ENCODE measurements at places on chromosomes 6 and 20.

DNA sequence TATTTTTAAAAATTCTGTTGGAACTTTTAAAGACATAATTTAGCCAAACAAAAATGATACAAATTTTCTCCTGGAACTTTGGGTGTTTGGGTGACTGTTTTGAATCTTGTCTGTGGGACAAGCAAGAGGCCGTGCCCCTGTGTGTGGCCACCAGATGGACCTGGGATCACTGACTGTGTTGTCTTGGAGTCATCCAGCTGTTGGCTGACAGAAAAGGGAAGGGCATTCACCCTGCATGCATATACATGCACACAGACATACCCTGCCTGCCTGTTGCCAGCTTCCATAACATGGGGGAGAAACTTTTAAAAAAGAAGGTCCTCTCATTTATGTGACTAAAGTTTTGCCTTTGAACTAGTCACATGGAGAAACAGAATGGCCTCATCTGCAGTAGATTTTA is 72.7 kb downstream of the BLOC1S5 start:
- DNase-seq = no peak

GRCh38 chr20:6058684-6059295 is 4.9 kb upstream of the LRRN4 start:
- DNase-seq = no peak

DNA sequence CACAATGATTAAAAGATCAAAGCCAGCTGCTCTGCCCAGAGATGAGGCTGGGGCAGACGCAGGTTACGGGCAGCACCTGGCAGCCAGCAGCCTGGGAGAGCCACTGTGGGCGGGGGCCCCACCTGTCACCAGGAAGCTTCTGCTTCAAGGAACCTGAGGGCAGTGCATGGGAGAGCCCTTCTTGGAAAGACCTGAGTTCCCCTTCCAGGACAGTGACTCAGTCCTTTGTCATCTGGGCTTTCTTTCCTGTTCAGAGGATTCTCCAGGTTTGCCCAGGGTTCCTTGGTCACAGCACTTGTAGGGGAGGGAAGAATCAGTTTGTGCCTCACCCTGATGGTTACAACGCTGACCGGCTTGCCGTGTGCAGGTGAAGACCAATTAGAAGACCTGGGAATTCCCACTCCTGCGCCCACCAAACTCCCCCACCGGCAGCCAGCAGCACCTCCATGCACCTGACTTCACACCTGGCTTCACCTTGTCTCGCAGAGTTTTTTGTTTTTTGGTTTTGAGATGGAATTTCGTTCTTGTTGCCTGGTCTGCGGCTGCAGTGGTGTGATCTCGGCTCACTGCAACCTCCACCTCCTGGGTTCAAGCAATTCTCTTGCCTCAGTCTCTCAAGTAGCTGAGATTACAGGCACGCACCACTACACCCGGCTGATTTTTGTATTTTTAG is 2.0 kb downstream of the ZBP1 start:
- peak; percentile 79 for DNase-seq

GRCh38 chr20:6395695-6396094 is 272.9 kb upstream of the FERMT1 start:
- no peak for DNase-seq

DNA sequence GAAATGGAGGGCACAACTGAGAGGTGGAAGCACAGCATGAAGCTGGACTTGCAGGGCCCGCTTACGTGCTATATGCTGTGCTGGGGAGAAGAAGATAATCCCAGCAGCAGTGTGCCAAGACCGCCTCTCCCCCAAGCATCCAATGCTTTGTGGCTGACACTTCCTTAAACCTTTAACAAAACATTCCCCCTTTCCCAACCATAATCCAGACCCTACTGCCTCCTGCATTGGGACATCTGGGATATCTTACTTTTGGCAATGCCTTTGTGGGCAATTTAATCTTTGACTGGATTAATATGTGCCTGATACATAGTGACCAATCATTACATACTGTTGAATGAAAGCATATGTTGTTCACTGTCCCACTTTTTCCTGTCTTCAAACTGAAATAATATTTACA is 3.1 kb upstream of the TENT5A start:
- no peak for DNase-seq

DNA sequence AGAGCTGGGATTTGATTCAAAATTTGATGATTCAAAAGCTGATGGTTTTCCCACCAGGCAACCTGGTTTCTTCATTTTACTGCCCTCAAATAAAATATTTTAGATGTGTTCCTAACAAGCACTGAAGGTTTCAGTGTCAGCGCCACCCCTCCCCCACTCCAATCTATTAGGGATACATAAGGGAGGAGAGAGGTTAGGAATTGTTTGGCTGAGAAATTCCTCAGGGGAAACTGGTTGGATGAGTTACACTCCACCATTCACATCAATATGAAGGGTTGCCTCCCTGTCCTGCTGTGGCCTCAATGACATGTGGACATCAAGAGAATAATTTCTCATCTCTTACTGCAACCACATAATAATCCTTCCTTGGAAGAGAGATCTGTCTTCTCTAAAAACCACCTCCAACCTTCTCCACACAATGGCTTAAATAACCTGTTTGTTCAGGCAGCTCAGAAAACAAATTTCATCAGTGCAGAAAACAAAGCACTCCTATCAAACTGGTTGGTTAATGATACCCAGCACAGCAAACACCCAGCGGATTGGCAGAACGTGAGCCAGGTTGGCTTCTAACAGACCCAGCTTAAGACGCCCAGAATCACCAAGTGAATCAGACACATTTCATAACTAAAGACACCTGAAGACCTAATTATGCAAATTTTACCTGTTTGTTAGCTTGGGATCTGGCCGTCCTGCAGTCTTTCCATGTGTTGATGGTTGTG is 136.0 kb upstream of the SGK1 start:
- no peak for DNase-seq

GRCh38 chr6:124765280-124765679 is 197.0 kb upstream of the RNF217 start:
- no peak for DNase-seq

GRCh38 chr20:38260378-38261053 is at the start of gene KIAA1755:
Gene KIAA1755, minus strand, starts transcription at chr20:38260735. Its CDS starts 235 bp downstream, at chr20:38260500.
- DNase-seq = no peak

DNA sequence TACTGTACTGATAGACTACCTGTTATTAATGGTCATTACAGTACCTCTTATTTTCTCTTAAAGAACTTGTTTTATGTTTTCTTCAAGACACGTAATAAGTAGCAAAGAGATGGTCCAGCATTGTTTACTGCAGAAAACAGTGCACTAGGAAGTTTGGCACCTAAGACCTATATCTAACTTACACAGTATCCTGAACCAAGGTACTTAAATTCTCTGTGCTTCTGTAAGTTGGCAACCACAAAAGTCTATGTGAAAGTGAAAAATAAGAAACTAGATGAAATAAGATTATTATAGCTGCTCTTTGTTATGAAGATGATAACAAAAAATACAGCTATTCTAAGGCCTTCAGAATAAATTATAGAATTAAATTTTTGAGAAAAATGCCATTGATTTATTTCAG is 411.7 kb upstream of the SOX4 start:
- no peak for DNase-seq

- no peak for DNase-seq
Observed at GRCh38 chr6:164010441-164011103, 596.1 kb downstream of the QKI start.

Data from HTR-8/SVneo (cell line).